ENCODE measurements at places on chromosomes 11 and 22. TPM values are rescaled to one million over a fixed set of nuclear protein-coding genes. Genes with fewer than 3 reads are reported as not detected.

Gene C11orf65
- total RNA-seq, result 1.2 TPM

Gene GAL3ST1
- total RNA-seq, result 0.70 TPM

DNA sequence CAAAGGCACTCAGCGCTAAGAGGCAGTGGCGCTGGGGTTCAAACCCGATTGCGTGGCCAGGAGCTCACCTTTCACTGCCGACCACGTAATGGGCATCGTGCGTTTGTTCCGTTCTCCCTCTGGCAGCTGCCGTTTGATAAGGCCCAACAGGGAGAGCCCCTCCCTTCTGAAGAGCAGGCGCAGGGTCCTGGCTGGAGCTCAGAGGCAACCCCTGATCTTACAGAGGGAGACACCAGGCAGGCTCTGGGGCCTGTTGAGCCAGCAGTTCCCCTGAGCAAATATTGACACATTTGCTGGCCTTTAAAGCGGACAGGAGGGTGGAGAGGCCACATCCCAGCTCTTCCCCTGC lies 11.7 kb upstream of the C1QTNF6 start:
- DNase-seq, result no peak

- no peak for DNase-seq
These were observed 5.5 kb upstream of the SLCO2B1 start for GRCh38 chr11:75145196-75145971.

GRCh38 chr11:64823568-64824119 lies 13.3 kb upstream of the MEN1 start:
- no peak for DNase-seq

GRCh38 chr22:23834793-23835483 lies 3.9 kb downstream of the DERL3 start:
- peak; percentile 50 for DNase-seq

Gene ELF5
- total RNA-seq, result not detected

GRCh38 chr11:20035701-20036601 lies 124.3 kb downstream of the DBX1 start:
- DNase-seq, result no peak

GRCh38 chr11:22860241-22860640 lies at the start of gene CCDC179:
Gene CCDC179 (minus strand): TSS chr11:22860474. CDS start chr11:22860421, 53 bp downstream.
- no peak for DNase-seq

Gene XKR3
- not detected for total RNA-seq

Gene KCNJ1
- not detected for total RNA-seq

DNA sequence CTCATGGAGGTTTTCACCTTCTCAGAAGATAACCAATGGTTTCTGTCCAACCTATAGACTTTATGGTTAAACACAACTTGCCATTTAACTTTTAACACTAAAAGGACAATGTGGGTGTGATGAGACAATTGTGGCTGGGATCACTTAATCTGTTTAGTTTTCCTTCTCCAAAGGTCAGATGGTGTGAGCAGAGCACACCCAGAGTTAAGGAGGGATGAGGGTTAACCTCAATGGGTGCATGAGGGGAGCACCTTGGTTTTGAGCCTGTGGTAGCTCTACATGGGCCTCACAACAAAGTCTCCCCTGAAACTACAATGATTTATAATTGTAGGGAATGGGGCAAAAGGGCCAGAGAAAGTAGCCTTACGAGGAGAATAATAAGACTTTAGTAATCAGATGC lies 28.9 kb upstream of the CHRM4 start:
- DNase-seq, result no peak

Gene ZP1
- total RNA-seq, result not detected

DNA sequence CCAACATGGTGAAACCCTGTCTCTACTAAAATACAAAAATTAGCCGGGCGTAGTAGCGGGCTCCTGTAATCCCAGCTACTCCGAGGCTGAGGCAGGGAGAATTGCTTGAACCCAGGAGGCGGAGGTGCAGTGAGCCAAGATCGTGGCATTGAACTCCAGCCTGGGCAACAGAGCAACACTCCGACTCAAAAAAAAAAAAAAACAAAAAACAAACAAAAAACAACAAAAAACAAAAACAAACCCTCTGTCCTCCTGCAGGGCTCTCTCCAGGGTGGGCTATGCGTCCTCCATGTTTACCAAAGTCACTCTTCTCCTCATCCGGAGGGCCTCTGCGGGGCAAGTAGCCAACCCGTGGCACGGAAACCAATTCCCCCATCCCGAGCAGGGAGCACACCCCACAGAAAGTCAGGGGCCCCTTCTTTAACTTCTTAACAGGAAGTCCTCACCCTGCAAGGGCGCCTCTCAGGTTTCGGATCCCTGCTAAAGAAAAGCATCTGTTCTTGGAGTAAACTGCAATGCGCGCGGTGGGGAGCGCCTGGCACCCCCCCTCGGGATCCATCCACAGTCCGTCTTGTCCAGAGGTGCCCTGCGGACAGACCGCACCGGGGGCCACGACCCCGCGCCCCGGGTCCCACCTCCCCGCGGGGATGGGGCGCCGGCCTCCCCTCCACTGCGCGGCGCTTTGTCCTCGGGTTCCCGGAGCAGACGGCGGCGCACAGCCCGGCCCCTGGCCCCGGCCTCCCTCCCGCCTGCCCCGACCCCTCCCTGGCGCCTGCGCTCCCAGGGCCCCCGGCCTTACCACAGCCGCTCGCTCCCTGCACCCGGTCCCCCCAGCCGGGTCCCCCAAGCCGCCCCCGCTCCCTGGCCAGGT lies 712 bp downstream of the CERK start:
- DNase-seq, result peak; percentile 46

GRCh38 chr11:27255447-27255828 lies 107.6 kb downstream of the CCDC34 start:
- no peak for DNase-seq

- no peak for DNase-seq
These were observed 48.6 kb downstream of the MORC2 start for GRCh38 chr22:30919973-30920372.

- DNase-seq, result no peak
These were observed 90.2 kb downstream of the SCN3B start for GRCh38 chr11:123564221-123564620.

DNA sequence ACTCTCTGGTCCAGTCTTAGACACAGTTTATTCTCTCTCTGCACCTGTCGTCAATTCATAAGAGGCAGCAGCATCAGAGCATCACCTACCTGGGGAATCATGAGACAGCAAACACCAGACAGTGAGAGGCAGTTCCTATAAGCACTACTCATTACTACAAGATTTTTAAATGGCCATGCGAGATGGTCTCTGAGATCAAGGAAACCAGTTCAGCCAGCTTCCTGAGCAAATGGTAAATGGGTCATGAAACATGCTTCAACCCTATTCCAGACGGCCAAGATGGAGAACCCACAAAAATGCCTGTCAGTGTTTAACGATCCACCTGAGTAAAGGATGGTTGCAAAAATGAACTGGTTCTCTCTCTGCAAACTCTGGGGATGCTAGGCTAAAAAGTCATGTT lies 52.9 kb downstream of the SYTL2 start:
- no peak for DNase-seq

DNA sequence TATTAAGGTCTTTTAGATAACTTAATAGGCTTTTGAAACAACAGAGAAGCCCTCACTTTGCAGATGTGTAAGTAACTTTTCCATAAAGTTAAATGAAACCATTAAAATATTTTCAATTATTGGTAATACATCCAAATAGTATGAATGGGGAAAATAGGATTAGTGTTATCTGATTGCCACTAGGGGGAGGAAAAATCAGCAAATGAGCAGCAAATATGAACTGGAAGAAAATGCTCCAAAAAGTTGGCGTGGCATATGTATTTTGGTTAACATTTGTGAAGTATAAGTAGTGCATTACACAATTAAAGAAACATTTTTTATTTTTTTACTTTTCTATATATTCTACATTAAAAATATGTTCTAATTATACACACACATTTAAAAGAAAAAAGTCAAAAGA lies 259.8 kb upstream of the ANO5 start:
- DNase-seq, result no peak

- DNase-seq, result no peak
These were observed 5.3 kb downstream of the PNPLA3 start for GRCh38 chr22:43928908-43929307.

DNA sequence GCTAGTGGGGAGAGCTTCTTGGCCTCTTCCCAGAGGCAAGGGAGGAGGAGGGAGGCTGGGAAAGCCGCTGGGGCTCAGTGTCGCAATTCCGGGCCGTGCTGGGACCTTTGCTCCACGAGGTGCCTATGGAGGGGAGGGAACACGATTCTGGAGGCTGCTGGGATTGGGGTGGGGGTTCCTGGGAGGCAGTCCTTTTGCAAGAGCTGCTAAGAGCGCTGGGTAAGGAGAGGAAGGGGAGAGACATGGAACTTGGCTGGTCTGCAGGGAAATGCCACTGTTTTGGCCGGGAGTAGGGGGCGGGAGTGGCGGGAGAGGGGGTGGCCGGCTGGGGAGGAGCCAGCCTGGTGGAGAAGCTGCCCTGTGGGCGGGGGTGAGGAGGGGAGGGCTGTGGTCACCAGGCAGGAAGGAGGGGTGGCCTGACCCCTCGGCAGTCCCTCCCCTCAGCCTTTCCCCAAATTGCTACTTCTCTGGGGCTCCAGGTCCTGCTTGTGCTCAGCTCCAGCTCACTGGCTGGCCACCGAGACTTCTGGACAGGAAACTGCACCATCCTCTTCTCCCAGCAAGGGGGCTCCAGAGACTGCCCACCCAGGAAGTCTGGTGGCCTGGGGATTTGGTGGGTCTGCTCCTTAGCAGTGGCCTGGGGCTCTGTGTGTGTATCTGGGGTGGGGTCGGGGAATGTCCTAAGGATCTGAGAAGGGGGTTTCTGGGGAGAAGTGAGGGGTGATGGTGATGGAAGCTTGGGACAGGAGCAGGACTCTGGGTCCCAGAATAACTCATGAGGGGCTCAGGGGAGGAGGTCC lies at the start of gene NR1H3:
NR1H3 (plus strand) TSS at position 480 of the 800 bp plus-strand sequence. CDS start 1,221 bp downstream, outside the sequence.
- no peak for DNase-seq

Gene TRIM49C
- total RNA-seq, result not detected

GRCh38 chr11:128691802-128692752 lies 1.8 kb upstream of the FLI1 start:
- no peak for DNase-seq

Gene GLB1L2
- total RNA-seq, result 4.9 TPM

DNA sequence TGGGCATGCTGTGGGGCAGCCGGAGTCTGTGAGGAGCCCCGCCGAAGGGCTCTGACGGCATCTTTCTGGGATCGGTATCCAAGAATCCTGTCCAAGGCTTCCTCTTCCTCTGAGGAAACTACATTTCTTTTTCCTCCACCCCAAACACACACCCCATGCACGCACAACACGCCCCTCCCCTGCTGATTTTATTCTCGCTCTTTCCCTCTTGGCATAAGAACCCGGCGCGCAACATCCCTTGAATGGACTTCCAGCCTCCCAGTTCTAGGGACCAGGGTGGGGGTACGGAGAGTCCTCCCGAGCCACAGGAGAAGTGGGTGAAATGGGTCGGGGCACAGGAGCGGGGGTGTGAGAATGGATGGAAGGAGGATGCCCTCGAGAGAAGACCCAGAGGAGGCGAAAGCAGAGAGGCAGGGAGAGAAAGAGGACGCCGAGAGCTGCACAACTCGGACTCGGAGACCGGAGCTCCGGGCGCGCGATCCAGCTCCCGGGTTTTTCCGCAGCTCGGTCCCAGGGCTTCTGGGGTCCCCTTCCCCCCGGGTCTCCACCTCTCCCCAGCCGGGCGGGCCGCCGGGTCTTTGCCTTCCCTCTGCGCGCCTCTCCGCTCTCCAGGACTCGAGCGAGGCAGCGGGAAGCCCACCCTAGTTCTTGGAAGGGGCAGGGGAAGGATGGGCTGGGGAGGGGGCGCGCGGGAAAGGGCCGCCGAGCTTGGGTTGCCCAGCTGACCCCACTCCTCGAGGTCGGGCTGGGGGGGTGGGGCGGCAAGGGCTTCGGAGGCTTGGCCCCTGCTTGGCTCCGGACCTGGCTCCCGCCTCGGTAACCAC lies 1.5 kb upstream of the LARGE1 start:
- no peak for DNase-seq

GRCh38 chr22:19886605-19887255 lies 32.1 kb upstream of the GNB1L start:
- no peak for DNase-seq

DNA sequence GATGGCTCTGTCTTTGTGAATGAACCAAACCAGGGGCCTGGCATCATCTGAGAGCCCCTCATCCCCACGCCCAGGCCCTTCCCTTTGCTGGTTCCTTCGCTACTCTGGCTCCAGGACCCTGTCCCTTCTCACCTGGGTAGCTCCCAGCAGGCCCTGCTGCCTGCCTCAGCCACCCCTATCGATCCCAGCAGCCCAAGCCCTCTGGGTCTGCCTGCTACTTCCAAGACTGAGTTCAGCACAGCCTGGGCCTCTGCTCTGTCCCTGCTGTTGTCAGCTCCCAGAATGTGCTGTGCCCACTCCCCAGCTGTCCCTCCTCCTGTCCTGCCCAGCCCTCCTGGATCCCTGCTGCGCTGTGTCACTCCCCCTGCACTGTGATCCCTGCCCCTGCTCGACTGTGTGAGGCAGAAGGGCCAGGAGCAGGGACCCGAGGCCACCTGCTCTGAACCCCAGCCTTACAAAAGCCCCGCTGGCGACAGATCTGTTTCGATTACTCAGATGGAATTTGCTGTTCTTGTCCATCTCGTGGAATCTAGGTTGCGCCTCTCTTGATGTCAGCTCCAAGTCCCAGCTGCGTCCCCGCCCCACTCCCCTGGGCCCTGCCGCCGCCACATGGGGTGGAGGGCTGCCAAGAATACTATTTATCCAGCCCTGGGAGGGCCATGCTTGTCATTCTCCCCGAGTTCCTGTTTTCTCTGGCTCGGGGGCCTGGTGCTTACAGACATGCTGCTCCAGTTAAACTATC lies 13.0 kb downstream of the MRPL21 start:
- no peak for DNase-seq

- no peak for DNase-seq
These were observed 74.7 kb downstream of the MN1 start for GRCh38 chr22:27726686-27727449.

- DNase-seq, result no peak
These were observed 73.4 kb upstream of the PARVG start for GRCh38 chr22:44107340-44107739.

DNA sequence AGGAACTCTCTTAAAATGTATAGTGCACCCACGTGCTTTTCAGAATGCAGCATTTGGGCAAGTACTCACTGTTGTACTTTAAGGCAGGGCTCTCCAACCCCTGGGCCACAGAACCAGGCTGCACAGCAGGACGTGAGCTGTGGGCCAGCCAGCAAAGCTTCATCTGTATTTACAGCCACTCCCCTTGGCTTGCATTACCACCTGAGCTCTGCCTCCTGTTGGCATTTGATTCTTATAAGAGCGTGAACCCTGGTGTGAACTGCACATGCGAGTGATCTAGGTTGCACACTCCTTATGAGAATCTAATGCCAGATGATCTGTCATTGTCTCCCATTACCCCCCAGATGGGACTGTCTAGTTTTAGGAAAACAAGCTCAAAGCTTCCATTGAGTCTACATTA lies 3.0 kb downstream of the C11orf58 start:
- DNase-seq, result no peak

DNA sequence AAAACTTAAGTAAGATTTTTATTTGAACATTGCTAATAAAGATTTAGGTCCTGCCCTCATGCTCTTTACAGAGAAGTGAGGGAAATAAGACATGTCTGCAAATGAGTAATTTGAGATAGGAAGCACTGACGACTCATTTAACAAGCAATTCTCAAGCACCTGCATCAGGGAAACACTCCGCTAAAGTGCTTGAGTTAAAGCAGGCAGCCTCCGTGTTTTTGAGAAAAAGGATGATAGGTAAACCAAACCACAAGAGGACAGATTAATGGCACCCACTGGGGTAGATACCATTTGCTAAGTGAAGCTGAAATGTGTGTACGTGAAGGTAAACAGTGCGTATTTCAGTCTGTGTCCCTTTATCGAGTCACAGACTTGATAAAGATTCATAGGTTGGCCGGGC lies 184.6 kb upstream of the CARD18 start:
- DNase-seq, result no peak

Gene NXPE2
- not detected for total RNA-seq

Gene MS4A15
- total RNA-seq, result not detected
